IPS DF 19.7 (cell line): ENCODE measurements at places on chromosomes 13 and 19.

- DNase-seq, result no peak
These were observed 12.4 kb downstream of the CHAF1A start for GRCh38 chr19:4414800-4415321.

GRCh38 chr19:35898499-35898809 is 1.9 kb downstream of the NFKBID start:
- DNase-seq, result no peak

DNA sequence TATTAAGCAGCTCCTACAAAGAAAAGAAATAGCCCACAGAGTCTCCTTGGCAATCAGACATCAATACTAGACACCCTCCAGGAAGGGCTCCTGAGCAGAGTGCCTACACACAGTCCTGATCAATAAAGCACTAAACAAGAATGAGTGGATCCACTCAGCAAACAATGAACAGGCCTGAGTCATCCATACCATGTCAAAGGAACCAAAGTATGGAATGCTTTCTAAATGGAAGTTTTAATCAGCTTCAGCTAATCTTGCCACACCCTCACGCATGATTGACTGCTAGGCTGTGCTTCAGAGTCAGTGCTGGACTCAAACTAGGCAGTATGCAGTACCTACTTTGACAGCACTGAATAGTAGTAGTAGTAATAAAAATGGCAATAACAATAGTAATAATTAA is 392.7 kb upstream of the HTR2A start:
- no peak for DNase-seq

DNA sequence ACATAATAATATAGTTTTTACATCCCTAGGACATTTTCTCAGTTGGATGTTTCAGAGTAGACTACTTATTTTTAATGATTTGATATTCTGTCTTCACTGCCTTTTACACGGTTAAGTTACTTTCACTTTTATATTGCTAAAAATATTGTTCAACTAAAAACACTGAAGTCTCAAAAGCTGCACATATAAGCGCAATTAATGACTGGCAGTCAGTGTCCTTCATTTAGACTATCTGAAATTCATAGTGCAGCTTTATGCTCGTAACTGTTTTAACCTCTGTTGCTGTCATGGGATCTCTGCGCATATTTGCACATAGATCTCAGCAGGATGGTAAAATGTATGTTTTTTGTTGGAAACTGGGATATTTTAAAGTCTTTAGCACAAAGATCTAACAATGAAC is 864.3 kb downstream of the SLITRK6 start:
- DNase-seq, result no peak

DNA sequence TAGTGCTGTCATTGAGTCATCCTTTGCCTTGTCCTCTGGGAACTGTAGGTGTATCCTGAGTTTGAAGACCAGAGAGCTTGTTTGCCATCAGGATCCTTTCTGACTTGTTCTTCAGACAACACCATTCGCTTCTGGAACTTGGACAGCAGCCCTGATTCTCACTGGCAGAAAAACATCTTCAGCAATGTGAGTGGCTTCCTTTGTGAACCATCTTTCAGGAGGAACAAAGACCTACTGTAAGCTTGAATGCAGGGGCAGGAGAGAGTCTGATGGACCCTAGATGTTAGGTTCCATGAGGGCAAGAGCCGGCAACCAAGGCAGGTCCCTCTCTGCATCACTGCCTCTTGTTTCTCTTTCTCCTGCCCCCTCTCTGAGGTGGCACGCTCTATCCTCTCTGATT is 26.7 kb downstream of the WDR62 start:
- no peak for DNase-seq

DNA sequence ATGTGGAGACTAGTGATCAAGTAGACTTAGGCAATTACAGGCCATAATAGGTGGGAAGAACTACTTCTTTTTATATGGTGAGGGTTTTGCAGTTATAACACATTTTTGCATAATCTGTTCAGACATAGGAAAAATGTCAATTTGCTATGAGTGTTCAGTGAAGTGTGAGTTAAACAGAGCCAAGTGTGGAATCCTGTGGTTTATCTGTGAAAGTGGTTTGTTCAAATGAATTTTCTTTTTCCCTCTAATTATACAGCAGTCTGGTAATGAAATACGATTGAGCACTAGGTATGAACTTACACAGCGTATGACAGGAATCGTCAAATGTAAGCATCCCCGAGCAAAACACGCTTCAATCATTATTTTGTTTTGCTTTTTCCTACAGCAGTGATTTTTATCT is 178.3 kb downstream of the STK24 start:
- DNase-seq, result no peak

GRCh38 chr13:79742923-79743322 is 262.0 kb downstream of the NDFIP2 start:
- DNase-seq, result no peak

- no peak for DNase-seq
These were observed 4.1 kb downstream of the SLC46A3 start for GRCh38 chr13:28714651-28715050.

DNA sequence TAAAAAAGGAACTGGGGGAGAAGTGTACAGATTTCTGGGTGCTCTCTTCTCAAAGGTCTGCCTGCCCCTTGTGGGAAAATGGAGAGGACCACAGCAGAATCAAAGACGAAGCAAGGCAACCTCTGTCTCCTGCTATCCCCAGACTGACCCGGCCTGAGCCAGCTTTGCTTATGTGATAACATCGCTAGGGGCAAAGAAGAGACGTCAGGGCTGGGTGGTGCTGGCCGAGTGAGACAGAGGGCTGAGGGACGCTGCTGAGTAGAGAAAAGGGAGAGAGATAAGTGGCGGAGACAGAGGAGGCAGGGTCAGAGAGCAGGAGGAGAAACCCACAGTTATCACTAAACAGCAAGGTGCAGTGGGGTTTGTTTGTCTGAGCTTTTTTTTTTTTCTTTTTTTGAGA is 4.6 kb upstream of the MUC16 start:
- DNase-seq, result no peak

GRCh38 chr13:98039964-98040363 is 86.5 kb downstream of the IPO5 start:
- no peak for DNase-seq

DNA sequence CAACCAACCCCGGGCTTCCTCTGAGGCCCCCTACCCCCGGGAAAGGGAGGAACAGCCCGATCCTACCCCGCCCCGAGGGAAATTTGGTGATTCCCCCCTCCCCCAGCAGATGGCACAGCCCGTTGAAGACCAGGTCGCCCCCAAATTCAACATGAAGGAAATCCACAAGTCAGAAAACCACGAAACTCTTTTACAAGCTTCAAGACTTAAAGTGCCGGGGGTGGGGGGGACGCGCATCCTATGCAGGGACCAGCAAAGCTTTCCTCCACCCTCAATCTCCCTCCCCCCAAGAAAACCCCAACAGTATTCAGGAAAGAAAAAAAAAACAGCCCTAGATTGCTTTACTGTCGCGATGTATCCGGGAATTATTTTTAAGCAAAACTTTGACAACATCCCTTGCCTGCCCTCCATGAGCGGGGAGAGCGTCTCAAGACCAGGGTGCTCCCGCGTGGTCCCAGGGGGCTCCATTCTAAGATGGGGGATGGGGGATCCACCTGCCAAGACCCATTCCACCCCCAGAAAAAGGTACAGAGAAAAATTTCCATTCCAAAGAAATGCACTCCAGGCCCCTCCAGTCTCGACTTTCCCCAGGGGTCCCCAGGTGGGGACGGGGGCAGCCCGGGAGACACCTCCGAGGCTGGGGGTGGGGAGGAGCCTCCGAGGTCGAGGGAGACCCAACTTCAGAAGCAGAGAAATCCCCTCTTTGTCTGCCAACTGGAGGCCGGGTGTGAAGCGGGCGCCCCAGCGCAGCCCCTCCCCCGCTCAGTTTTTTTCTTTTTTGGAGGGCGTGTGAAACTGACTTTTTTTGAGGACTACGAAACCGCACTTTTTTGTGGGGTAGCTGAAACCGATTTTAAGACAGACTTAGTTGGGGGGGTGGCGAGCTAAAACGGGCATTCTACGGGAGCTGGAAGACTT is 1.5 kb downstream of the TCF3 start:
- no peak for DNase-seq

DNA sequence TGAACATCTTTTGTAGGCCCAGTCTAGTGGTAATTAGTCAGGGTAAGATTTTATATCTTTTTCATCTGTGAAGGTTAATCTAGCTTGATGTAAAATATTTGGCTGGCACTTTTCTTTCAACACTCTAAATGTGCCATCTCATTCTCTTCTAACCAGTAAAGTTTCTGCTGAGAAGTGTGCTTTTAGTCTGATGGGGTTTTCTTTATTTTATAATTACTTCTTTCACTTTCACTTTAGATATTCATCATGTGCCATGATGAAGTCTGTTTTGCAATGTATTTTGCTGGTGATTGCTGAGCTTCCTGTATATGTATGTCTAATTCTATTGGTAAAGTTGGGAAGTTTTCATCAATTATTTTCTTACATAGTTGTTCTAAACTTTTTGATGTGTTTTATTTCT is 31.9 kb downstream of the ZNF726 start:
- no peak for DNase-seq

DNA sequence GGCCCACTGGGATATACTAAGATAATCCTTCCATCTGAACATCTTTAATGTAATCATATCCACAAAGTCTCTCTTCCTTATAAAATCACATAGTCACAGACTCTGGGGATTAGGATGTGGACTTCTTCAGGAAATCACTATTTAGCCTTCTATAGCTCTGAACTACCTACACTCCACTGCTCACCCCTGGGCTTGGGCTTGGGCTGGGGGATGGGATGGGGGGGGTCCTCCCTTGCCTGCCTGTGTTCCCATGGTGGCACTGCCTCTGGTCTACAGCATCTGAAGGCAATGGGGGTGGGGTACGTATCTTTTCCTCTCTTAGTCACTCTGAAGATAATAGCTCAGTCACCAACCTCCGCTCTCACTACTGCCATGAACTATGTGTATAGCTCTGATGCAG is 67.8 kb upstream of the SERTM1 start:
- DNase-seq, result no peak

DNA sequence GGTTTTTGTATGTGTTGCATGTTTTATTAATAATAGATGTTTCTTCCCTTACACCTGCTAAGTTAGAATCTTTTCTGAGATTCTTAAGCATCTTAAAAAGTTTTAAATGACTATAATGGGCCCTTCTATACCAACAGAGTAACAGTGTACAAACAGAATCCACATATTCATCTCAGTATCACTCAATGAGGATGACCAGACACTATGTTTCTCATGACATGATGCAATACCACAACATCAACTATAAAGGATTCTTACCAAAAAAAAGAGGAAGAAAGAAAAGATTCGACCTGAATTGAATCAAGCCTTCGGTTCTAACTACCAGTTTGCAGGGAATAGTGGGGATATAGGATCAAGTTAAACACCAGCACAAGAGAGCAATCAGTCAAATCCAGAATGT is 56.5 kb downstream of the INTS6 start:
- DNase-seq, result no peak

DNA sequence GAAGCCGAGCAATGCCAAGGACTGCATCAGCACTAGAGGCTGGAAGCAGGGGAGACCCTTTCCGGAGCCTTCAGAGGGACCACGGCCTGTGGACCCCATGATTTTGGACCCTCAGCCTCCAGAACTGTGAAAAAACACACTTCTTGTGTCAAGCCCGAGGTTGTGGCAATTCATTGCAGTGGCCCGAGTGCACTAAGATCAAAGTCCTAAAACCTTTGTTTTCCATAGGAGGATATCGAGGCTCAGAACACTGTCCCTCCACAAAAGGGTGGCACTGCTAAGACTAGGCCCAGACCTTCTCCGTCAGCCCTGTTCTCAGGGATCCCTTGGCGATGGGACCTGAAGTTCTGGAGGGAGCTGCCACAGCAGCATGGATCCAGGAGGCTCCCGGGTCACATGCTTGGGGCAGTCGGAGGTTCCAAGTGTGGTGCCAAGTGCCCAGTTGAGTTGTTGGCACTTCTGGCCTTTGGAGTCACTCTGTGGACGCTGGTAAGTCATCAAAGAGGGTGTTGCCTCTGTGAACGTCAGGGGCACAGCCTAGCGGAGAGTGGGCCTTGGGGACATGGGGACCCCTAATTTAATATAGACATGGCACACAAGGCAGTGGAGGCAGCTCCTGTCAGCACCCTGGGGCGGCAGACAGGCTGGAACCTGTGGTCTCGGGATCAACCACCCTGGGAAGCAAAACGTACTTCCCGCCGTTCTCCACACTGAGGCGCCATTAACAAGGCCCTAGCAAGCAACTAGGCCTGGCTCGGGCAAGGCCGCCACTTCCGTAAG is 199.2 kb downstream of the COL4A1 start:
- DNase-seq, result peak; percentile 33

DNA sequence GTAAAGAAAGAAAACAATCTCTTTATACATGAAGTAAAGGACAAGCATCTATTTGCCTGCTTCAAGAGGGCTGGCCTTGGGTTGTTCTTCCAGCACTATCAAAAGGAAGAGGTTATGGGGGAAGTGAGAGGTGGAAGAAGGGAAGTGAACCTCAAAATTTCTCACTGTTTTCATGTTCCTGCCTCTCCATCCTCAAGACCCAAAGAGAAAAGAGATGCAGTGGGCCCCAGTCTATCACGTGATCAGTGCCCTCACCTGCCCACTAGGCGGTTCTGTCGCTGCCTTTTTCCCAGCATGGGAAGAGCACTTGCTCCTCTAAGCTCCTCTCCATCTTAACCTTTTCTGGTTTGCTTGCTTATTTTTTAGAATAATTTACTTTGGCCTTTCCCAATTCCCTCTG is 6.2 kb upstream of the USP12 start:
- DNase-seq, result no peak

GRCh38 chr13:86841264-86841663 is 829.9 kb upstream of the SLITRK5 start:
- DNase-seq, result no peak

DNA sequence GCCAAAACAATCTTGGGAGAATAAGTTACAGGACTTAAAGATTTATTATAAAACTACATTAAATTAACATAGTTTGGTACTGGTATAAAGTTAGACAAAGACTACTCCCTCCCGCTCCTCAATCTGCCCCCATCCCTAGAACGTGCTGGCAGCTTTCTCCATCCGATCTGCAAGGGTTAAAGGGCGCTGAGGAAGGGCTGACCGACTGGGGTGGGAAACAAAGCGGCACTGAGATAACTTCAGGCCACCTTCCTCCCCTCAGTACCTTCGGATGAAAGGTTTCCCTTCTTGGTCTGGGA is 790 bp upstream of the SUGT1 start:
- no peak for DNase-seq

DNA sequence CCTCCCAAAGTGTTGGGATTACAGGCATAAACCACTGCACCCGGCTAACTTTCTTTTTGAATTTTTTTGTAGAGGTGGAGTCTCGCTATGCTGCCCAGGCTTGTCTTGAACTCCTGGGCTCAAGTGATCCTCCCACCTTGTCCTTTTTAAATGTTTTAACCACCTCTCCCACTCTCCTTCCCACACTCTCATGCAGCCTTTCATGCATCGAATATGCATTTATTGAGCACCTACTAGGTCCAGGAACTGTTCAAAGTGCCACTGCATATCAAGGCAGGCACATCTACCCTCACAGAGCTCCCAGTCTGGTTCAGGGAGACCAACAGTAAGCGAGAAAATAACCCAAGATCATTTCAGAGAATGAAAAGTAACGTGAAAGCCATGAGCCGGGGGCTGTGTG is 1.2 kb downstream of the TICAM1 start:
- no peak for DNase-seq

DNA sequence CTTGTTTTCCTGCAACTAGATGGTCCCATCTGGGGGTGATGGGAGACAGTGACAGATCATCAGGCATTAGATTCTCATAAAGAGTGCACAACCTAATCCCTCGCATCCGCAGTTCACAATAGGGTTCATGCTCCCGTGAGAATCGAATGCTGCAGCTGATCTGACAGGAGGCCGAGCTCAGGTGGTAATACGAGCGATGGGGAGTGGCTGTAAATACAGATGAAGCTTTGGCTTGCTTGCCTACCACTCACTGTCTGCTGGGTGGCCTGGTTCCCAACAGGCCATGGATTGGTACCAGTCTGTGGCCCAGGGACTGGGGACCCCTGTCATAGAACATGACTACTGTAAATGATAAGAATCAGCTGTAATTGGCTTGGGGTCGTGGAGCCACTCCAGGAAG is 28.0 kb downstream of the WDR88 start:
- DNase-seq, result no peak
